Gastrocnemius medialis (tissue), 4 donors: ENCODE measurements at places on chromosomes 4 and X.

DNA sequence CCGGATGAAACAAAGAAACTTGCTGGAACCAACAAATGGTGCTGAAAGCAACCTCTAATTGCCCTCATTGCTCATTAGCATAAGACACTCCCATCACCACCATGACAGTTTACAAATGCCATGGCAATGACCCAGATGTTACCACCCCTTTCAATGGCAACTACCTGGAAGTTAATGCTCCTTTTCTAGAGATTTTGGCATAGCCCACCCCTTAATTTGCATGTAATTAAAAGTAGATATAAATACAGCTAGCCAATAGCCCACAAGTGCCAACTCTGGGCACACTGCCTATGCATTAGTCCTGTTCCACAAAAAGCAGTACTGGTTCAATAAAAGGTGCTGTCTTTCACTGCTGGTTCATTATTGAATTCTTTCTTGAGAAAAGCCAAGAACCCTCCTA, 410.3 kb upstream of the PPP1R2C start:
- no peak for DNase-seq

- peak; percentile 40 for DNase-seq
Measured at GRCh38 chr4:128517739-128518510, 230.3 kb upstream of the PGRMC2 start.

DNA sequence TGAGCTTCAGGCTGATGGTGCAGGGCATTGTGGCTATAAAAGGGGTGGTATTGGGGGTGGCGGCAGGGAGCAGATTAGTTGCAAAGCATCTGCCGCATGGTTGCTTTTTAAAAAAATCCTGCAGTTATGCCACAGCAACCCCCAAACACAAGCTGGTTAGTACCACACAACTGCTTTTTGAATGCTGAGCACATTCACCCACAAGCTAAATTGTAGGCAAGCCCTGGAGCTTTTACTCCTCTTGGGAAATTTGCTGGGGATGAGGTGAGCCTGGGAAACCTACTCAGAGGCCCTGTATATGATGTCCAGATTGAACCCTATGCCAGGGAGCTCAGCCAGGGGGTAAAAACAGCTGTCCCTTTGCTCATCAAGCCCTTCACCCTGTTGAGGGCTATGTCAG, 33.8 kb upstream of the TRIM2 start:
- DNase-seq: no peak

- DNase-seq: no peak
Measured at GRCh38 chrX:154734061-154734781, 16.7 kb downstream of the GAB3 start.

DNA sequence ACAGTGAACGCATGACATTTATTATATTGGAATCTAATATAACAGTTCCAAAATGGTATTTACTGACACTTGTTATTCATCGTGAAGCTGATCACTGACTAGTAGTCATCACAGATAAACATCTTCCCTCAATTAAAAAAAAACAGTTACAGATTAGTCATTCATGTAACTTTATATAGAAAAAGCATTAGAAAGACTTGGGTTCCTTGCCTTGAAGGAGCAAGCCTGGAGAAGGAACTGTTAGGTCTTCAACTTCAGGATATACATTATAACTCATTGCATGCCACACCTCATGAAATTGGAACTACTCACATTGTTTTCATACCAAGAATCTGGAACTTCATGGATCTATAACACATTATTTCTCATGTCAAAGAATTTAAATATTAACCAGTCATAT, 317.7 kb downstream of the CCSER1 start:
- no peak for DNase-seq

GRCh38 chr4:25486171-25486570, 109.1 kb downstream of the ANAPC4 start:
- DNase-seq: no peak

DNA sequence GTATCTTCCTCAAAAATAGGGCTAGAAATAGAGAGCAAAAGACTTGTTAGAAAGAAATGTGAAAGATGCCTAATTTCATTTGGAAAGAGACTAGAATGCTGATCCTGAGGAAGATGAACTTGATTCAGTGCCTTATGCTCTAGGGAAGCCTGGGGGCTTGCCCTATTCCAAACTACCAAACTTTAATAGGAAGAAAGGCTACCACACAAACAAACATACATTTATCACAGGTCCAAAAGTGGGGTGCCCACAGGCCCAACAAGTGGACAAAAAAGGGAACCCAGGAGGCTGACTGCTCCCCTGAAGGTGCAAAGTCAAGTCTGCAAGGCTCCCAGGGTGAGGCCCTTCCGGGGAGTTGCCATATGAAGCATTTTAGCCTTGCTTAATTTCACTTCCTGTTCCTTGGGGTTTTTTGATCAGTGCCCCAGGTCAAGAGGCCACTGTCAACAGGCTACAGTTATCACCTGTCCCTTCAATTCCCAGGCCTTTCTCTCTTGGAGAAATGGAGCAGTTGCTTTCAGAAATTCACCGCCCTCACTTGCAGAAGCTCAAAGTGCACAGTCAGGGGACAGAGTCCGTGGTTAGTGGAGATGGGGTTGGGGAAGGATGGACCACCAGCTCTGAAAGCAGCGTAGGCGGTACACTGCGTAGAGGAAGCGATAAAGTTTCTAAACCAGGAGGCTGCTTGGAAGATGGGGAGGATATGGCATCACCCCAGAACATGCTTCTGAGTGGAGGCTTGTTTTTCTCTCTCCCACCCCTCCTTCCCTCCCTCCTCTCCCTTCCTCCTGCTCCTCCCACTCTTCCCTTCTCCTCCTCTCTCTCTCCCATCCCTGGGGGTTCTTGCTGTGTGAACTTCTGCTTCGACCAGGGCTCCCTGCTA, 36.4 kb downstream of the TMEM154 start:
- no peak for DNase-seq

DNA sequence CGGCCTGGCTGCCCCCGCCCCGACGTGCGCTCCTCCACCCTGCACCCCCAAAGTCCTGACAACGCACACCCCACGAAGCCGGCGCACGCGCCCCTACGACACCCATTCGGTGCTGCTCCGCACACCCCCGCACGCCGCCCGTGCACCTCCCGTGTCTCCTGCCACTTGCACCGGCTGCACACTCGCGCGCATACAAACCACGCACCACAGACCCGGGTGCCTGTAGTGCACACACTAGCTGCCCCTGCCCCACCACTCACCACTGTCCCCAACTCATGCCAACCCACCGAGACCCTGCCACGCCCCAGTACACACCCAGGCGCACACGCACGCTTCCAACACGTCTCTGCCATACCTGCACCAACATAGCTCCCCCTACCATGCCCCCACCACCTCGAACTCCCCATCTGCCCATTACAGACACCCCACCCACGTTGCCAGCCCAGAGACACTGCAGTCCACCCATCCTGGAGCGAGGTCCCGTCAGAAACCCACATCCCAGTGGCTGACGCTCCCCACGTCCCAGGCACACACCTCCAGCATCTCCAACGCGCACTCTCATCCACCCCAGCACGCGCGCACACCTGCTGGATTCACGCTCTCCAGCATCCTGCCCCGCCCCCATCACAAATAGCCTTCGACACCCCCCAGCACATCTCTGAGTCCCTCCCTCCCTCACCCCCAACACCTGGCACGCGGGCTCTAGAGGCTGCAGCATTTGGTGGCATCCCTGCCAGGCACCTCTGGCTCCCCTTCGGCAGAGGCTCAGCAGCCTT, 4.2 kb upstream of the DUSP9 start:
- DNase-seq: no peak

- DNase-seq: no peak
Measured at GRCh38 chr4:187726485-187726884, 269.1 kb upstream of the ZFP42 start.

DNA sequence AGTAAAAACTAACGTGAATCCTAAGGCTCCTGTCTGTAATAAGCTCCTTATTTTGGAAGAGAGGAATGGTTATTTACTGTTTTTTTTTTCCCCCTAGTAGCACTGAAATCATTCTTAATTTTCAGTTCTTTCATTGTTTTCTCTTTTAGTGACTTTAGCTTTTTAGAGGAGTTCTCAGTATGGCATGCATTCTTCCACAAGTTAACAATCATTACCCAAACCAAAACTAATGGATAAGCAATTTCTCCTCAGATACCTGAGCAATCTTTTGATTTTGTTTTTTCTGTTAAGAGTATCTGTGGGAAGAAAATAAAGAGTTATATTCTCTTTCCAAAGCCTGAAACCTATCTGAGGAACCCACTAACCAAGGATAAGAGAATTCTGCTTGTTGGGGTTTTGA, 16.7 kb upstream of the PPA2 start:
- no peak for DNase-seq

- no peak for DNase-seq
Measured at GRCh38 chr4:3441501-3442459, at the start of gene HGFAC. Gene HGFAC (plus strand): TSS chr4:3441968. CDS start chr4:3442002, 34 bp downstream.

DNA sequence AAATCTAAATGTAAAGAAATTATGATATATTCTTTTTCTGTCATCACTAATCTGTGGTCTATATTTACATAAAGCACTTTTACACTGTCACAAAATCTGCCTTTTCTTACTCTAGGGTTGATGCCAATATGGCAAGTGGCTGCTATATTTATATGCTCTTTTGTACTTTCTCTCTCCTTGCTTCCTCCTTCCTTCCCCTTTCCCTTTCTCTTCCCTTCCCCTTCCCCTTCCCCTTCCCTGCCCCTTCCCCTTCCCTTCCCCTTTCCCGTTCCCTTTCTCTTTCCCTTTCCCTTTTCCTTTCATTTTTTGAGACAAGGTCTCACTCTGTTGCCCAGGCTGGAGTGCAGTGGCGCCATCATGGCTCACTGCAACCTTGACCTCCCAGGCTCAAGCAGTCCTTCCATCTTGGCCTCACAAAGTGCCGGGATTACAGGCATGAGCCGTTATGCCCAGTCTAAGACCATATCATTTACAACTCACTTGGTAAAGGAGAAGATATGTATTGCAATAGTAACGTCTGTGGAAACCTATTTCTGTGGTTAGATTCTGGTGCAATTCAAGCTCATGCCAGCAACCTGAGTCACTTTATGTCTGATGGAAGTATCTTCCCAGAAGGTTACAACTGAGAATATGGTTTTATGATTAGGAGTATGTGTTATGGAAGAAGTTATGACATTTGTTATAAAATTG, 13.9 kb upstream of the PLAC8 start:
- no peak for DNase-seq

DNA sequence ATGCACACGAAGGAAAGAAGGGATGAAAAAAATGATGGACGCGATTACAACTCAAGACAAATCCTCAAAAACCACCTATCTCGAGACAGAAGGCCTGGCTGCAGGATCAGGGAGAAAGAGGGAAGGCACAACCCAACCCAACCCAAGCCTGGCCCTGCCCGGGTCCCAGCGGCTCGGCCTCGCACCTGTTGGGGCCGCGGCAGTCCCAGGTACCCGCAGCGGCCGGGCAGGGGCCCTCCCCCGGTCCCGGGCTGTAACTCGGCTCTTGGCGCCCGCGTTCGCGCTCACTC, 464 bp downstream of the RASGEF1B start:
- no peak for DNase-seq

- DNase-seq: no peak
Measured at GRCh38 chr4:105186701-105187161, 40.1 kb downstream of the TET2 start.

GRCh38 chr4:766559-767283, 59.2 kb downstream of the CPLX1 start:
- DNase-seq: no peak

DNA sequence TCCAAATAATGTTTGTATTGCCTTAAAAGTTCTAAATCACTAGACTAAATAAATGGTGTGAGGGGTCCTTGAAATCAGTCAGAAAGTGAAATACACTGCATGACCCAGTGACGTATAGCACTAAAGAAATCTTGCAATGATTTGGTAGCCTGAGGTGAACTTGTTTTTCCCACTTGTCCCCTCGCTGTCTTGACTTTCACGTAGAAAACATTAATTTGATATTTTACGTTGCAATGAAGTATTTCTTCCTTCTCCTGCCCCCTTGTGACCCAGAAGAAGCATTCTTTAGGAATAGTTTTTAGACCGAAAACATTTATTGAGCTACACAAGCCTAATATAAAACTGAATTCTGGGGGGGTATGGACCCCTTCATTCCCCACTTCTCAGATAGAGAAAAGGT, 3.7 kb downstream of the KLB start:
- DNase-seq: no peak

- DNase-seq: no peak
Measured at GRCh38 chr4:122450847-122451246, 5.7 kb downstream of the IL2 start.

DNA sequence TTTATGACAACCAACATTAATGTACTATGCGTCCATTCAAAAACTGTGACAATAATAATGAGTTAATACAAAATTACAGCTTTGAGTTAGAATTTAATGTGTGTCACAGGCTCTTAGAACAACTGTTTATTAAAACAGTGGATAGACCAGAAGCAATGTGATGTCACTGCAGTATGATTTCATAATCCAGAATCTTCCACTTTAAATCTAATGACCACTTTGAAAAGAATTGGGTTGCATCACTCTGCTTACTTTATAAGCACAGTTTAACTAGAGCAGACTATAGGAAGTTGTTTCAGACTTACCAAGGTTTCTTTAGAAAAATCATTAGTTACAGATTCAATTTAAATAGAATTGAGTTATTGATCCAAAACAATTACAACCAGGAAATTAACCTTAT, 758.5 kb downstream of the KCTD8 start:
- DNase-seq: no peak

- no peak for DNase-seq
Measured at GRCh38 chr4:149716728-149717127, 98.9 kb downstream of the IQCM start.

DNA sequence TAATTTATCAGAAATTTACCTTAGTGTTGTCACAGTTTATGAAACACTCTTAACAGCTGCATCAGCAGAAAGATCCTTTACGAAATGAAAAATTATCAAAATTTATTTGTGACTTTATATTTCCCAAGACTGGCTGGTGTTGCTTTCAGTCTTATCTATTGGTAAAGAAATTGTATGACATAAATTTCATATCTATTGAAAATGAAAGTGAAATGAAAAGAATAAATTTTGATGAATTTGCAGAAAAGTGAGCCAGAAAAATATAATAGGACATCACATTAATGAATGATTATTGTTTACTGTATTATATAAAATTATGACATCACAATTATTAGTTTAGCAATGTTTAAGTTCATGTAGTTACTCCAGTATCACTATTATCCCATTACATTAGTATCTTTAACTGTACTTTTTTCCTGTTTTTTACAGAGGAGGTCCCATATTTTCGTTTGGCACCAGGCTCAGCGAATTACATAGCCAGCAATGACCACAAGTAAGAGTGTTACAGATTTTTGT, 13.2 kb upstream of the TMEM165 start:
- no peak for DNase-seq

GRCh38 chr4:165367040-165367439, 11.8 kb upstream of the CPE start:
- DNase-seq: no peak

DNA sequence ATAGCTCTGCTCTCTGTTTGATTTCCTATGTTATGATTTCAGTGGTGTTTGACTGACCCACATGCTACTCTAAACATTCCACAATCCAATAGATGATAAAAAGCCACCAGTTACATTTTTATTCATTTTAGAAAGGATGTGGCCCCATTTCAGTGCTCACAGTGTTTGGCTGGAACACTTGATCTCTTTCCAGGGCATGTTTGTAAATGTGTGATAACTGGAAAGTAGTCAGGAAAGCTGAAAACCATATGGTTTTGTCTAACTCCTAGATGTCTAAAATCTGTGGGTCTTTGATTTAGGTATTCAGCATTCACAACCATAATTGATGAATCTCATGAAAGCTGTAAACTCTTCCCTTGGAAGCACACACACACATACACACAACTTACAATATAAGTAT, 904.9 kb upstream of the AGA start:
- DNase-seq: no peak
